ENCODE measurements at places on chromosomes 4 and X.

DNA sequence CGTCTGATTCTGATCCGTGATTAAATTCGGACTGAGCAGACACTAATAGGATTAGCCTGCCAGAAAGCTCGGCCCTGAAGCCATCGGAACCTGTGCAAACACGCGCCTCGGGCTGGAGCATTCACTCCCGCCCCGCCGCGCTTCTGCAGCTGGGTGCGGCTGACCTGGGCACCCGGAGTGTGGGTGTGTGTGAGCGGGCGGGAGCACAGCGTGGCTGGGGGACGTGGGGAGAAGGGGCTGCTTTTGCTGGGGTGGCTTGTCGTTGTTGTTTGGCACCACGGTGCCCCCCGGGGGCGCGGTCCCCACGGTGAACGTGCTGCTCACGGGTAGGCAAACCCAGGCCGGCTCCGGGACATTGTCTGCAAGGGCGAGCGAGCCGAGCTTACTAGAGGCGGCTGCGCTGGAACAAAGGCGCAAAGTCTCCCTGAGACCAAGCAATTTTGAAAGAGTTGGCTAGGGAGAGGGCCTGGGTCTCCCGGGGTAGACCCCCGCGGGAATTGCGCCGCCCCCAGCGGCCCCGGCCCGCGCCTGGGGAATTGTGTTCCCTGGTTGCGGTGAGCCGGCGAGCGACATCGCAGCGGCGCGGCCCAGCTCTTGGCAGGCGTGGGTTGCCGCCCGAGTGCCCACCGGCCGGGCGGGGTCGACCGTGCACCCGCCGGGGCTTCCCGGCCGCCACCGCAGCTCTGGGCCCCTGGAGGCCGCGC, 1.4 kb downstream of the MAMLD1 start:
- peak; percentile 77 for DNase-seq

- DNase-seq: no peak
Measured at GRCh38 chr4:18938343-18939099, 917.0 kb upstream of the LCORL start.

GRCh38 chr4:5874811-5875449, 18.0 kb downstream of the CRMP1 start:
- DNase-seq: no peak

DNA sequence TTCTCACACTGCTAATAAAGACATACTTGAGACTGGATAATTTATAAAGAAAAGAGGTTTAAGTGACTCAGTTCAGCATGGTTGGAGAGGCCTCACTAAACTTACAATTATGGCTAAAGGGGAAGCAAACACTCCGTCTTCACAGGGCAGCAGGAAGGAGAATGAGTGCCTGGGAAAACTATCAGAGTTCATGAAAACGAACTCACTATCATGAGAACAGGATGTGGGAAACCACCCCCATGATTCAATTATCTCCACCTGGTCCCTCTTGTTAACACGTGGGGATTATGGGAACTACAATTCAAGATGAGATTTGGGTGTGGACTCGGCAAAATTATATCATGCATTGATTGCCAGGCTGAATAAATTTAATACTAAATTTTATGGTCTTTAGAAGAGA, 592.7 kb downstream of the GRXCR1 start:
- DNase-seq: peak; percentile 83

GRCh38 chr4:88041626-88042025, 34.2 kb downstream of the PKD2 start:
- no peak for DNase-seq

DNA sequence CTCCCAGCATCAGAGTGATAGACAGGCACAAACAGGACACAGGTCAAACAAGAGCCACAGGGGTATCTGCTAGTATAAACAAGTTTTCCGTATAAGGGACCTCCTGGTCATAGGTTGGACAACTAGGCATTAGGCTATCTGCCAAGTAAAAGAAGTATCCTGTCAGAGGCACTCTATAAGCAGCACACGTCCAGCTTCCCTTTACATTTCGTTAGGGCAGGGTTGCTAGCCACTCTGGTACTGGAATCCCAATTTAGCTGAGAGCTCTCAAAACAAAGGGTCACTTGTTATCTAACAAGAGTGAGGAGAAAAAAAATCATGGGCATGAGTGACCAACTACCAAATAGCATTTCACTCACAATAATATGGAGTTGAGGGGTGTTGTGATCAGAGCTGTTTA, 780.7 kb upstream of the DIAPH2 start:
- DNase-seq: no peak

DNA sequence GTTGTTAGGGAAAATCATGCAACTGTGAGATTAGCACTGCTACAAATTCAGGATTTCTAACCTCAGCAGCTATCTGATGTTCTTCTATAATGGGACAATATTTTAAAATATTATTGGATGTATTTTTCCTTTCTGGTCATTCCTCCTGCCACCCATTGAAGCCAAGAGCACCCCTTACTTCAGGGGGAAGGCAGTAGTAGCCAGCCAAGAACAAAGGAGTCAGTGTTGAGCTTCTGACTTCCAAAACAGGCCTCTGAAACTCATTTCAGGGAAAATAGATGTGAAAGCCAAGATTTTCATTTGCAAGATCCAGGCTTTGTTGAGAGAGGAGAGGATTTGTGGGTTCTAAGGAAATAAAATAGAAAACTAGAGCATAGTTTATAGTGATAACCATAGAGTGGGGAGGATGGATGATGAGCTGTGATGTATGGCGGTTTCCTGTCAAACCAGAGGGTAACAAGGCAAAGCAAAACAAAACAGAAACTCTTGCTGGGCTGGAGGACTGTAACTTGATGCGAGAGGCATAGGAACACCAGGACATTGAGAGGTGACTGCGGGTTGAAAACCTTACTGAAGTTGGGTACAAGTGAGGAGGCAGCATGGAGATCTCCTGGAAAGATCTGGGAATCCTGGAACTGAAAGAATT, 173.7 kb upstream of the LEF1 start:
- DNase-seq: no peak

DNA sequence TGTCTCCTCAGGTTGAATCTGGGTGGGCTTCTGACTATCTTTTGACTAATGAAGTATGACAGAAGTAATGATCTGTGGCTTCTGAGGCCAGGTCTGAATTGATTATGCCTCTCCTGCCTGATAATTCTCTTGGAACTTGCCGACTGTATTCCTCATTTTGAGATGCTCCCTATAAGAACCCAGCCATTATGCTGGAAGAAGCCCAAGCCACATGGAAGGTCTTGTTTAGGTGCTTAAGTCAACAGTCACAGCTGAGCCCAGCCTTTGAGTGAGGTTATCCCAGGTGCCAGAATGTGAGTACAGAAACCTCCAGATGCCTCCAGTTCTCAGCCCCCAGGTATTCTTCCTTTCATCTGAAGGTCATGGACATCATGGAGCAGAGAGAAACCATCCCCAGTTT, 456.6 kb downstream of the IL15 start:
- DNase-seq: no peak

DNA sequence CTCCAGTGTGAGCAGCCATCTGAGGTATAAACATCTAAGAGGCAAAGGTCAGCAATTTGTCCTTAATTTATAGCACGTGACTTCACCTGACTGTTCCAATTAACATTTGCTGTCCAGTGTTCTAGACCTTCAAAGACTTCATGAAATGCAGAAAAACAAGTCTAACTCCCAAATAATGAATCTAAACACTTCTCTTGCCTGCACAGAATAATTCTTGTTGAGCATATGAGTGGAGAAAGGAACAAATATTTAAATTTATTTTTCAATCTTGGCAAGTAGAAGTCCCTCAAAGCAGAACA, 12.0 kb downstream of the RFC1 start:
- no peak for DNase-seq

- DNase-seq: no peak
Measured at GRCh38 chrX:131734621-131735020, 190.7 kb downstream of the OR13H1 start.

GRCh38 chr4:176988226-176988625, 195.5 kb upstream of the VEGFC start:
- peak; percentile 27 for DNase-seq

GRCh38 chr4:121693450-121693849, 3.3 kb downstream of the ANXA5 start:
- no peak for DNase-seq

GRCh38 chr4:2617955-2618354, 81.5 kb downstream of the FAM193A start:
- no peak for DNase-seq

DNA sequence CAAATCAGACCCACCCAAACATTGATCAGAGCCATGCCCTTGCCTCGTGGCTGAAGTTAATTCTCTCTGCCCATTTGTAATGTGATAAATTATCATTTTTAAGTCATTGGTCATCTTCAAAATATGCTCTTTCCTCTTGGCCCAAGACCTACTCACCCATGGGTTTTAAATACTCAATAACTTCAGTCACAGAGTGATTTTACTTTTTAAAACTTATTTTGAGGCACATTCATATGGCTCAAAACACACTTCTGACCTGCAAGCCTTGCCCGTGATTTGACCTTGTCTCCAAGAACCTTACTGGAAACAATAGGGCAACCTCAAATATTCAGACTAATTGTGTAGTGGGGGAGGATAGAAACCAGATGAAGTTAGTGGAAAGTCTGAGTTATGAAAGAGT, 176.2 kb upstream of the LNX1 start:
- DNase-seq: no peak

DNA sequence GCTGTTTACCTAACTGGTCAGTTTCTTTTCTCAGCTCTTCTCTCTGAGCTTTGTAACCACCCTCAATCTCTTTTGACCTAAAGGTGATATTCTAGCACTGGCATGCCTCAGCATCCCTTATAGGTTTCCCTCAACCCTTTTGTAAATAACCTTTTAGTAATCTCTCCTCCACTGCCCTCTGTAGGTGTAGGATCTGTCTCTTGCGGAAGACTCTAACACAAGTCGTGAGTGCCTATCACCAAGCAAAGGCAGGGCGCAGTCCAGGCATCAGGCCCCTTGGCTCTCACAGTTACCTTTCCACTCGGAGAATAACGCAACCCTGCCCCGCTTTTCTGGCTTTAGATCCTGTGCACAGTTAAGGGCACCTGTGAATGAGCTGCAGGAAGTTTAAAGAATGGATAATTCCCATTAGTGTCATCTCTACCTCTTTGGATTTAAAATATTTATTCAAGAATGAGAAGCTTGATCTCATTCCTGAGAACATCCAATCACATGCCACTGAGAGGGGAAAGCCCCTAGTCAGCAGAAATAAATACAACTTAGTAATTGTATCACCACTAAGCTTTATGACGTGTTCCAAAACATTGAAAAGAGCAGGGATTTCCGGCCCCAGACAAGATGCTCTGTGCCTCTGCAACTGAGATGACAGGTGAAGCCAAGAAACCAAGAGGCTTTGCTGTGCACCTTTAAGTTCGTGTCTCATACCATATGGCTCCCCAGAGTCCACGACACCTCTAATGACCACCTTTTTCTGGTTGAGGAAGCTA, 58.8 kb downstream of the SPINK2 start:
- DNase-seq: no peak

GRCh38 chrX:41314881-41315280, 19.1 kb upstream of the DDX3X start:
- no peak for DNase-seq

GRCh38 chrX:118975831-118976598, 1.6 kb downstream of the LONRF3 start:
- DNase-seq: no peak

- DNase-seq: no peak
Measured at GRCh38 chr4:112560084-112560483, 44.1 kb upstream of the NEUROG2 start.

DNA sequence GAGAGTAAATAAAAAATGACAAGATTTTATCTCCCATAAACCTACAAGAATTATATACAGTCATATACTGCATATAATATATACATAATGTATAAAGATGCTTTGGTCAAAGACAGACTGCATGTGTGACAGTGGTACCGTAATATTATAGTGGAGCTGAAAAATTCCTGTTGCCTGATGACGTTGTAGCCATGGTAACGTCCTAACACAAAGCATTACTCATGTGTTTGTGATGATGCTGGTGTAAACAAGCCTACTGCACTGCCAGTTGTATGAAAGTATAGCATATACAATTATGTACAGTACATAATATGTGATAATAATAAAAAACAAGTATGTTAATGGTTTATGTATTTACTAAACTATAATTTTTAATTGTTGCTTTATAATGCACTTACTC, 245.2 kb upstream of the CENPE start:
- DNase-seq: peak; percentile 4

- no peak for DNase-seq
Measured at GRCh38 chr4:88629826-88630225, 37.5 kb downstream of the HERC3 start.

GRCh38 chr4:152232271-152232670, 303.6 kb downstream of the FBXW7 start:
- no peak for DNase-seq

- no peak for DNase-seq
Measured at GRCh38 chr4:48275686-48276085, 6.0 kb upstream of the TEC start.

- no peak for DNase-seq
Measured at GRCh38 chr4:53618321-53618720, 27.0 kb upstream of the LNX1 start.

GRCh38 chr4:184163813-184164212, 53.9 kb downstream of the ENPP6 start:
- DNase-seq: peak; percentile 69

DNA sequence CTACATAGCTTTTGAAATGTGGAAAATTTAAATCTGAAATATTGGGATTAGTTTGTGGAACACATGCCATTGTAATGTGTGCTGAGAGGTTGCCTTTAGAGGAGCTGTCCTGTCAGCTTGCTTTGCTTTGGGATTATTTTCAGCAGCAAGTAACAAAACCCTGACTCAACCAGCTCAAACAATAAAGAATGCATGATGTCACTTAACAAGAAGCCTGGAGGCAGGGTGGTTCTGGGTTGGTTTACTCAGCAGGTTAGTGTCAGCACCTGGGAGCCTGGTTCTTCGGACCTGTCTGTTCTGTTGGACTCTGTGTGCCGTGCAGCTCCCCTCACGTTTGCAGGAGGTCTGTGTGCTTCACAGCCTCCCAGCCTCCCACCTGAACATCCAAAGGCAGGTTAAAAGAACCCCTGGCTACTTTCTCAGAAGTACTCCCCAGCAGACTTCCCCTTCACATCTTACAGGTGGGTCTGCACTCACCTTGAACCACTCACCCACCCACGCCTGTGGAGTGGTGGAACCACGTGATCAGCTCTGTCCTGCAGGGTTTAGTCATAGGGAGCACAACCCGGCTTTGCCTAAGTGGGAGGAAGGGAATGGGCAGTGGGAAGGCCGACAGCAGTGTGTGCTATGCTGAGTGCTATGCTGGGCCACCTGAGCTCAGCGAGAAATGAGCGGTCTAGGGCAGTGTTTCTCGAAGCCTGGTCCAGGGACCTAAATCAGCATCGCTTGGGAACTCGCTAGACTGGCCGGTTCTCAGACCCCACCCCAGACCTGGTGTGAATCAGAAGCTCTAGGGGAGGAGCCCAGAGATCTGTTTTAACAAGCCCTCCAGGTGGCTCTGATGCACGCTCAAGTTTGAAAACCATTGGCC, 20.4 kb downstream of the TMEM131L start:
- DNase-seq: peak; percentile 60

GRCh38 chr4:98993419-98994071, 2.0 kb upstream of the METAP1 start:
- DNase-seq: no peak

DNA sequence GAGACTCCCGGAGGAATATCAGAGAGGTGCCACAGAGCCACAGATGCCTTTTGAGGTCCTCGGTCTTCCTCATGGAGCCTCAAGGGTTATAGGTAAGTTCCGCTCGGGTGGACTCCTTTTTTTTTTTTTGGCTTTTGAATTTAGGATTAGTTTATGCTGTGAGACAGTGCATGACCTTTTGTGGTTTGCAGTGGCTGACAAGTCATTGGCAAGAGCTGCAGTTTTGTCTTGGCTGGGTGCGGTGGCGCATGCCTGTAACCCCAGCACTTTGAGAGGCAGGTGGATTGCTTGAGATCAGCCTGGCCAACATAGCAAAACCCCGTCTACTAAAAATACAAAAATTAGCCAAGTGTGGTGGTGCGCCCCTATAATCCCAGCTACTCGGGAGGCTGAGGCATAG, 4.5 kb upstream of the GRSF1 start:
- DNase-seq: no peak

Measured in NCI-H82 (cell line).